ENCODE measurements at places on chromosomes 12 and 14.

- peak; percentile 32 for DNase-seq
Observed at GRCh38 chr12:71871116-71871515, 31.6 kb downstream of the TBC1D15 start.

DNA sequence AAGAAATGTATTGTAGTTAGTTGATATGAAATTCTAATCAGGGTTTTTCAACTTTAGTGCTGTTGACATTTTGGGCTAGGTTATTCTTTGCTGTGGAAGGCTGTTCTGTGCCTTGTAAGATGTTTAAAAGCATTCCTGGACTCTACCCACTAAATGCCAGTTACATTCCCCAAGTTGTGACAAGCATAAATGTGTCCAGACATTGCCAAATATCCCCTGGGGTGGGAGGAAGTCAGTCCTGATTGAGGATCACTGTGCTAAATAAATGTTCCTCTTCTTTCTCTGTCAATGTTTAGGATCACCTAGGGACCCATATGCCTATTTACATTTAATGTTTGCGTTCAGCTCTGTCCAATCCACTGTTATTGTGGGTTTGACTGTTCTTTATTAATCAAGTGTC, 268.3 kb downstream of the TMTC2 start:
- DNase-seq = peak; percentile 11

DNA sequence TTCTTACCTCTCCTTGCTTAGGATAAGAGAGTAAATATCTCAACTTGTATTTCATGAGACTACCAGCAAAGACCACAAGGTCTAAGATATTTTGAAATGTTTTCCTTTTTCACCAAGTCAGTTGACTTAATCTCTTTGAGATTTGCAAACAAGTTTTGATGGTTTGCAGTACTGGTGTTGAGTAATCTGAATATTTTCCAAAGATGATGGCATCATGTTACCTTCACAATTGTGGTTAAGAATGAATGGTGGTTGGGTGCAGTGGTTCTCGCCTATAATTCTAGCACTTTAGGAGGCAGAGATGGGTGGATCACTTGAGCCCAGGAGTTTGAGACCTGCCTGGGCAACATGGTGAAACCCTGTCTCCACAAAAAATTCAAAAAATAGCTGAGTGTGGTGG, 225.7 kb downstream of the TMTC2 start:
- DNase-seq = peak; percentile 22

DNA sequence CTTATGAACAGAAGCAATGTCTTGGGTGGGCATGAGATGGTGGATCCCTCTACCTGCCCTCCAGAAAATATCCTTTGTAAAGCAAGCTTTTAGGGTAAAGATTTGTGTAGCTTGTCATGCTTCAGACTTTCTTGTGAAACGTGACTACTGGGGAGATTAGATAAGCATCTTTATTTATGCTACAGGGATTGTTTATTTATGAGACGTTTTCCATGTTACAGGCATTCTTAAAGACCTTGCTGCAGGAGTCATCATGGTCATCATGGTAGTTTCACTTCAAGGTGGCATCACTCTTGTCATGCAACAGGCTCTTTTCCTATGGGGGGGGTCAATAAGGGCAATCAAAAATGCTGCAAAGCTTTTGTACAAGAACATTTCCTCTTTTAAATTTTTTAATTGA, 8.2 kb upstream of the MIS18BP1 start:
- no peak for DNase-seq

DNA sequence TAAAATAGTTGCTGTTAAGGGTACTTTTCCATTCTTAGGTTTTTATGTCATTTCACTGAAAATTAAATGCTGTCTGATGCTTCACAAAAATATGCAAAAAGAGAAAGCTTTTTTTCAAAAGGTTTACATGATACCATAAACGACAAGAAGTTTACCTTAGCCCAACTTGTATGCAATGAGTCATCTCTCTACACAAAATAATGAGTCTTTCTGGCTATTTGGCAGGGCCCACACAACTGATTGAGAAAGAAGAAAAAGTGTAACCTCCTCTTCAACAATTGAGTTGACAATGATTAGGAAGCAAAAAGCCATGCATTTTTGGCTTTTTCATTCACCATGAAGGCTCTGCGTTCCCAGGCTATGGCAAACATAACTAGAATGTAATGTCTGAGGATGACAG, 165.4 kb upstream of the CPNE8 start:
- DNase-seq = no peak

DNA sequence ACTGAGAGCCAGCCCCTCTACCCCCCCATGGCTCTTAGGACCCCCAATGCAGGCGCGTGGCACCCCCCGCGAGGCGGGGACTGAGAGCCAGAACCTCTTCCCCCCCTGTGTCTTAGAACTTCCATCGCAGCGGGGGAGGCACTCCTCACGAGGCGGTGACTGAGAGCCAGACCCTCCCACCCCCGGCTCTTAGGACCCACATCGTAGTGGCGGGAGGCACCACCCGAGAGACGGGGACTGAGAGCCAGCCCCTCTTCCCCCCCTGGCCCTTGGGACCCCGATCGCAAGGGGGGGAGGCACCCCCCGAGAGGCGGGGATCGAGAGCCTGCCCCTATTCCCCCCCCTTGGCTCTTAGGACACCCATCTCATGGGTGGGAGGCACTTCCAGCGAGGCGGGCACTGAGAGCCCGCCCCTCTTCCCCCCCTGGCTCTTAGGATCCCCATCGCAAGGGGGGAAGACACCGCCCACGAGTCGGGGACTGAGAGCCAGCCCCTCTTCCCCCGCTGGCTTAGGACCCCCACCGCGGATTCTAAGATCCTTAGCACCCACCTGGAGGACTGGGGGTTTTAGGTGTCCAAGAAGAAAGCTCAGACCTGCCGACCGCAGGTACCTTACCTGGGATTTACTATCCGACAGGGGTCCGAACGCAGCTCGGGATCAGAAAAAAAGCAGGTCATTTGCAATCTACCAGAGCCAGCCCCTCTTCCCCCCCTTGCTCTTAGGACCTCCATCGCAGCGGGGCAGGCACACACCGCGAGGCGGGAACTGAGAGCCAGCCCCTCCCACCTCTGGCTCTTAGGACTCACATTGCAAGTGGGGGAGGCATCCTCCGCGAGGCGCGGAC, 44.9 kb downstream of the DDX11 start:
- no peak for DNase-seq

All from AG10803 (cell line).